Activated T-cell treated with anti-CD3 and anti-CD28 coated beads, Interleukin-2, amount 50 U/mL, for 72 hours (primary cell): ENCODE measurements at places on chromosomes 6 and 20.

DNA sequence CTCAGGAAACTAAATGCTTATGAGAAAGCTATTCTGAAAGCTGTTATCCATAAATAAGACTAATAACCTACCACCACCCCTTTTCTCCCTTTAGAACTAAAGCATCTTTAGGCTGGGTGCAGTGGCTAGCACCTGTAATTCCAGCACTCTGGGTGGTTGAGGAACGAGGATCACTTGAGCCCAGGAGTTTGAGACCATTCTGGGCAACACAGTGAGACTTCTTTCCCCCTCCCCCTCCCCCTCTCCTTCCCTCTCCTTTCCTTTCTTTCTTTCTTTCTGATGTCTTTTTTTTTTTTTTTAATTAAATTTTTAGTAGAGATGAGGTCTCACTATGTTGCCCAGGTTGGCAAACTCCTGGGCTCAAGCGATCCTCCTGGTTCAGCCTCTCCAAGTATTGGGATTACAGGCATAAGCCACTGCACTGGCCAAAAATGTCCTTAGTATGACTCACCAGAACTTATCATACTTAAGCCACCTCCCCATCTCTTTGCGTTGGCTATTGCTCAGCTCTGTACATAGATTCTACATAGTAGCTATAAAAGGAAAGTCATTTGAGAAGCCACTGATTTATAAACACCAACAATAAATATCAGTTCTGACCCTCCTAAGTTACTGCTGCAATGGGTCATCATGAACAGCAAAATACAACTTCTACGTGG lies 54.8 kb upstream of the SPDEF start:
- no peak for DNase-seq

DNA sequence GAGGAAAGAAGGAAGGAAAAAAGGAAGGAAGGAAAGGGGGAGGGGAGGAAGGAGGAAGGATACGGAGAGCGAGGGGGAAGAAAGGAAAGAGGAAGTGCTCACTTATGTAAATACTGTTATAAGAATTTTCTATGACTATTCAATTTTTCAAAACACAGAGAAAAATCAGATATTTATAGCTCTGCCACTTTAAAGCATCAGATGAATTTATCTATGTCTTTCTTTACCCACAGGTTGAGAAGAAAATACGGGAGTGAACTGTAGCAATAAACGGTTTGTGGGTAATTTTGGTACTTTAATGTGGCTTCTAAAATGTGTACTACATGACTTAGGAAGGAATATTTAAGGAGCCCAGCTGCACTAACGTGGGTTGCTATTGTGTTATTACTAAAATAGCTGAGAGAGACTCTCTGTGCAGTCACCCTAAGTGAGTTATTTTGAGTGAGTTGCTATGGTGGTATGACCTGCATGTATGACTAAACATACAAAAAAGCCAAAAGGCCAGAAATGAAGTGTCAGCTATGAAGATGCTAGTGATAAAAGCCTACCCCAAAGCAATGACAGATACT lies 225.5 kb downstream of the SOD2 start:
- DNase-seq: no peak

- DNase-seq: peak; percentile 14
Measured at GRCh38 chr6:135014353-135014832, 40.2 kb downstream of the HBS1L start.

- no peak for DNase-seq
Measured at GRCh38 chr6:82458147-82458546, 94.5 kb downstream of the TPBG start.

DNA sequence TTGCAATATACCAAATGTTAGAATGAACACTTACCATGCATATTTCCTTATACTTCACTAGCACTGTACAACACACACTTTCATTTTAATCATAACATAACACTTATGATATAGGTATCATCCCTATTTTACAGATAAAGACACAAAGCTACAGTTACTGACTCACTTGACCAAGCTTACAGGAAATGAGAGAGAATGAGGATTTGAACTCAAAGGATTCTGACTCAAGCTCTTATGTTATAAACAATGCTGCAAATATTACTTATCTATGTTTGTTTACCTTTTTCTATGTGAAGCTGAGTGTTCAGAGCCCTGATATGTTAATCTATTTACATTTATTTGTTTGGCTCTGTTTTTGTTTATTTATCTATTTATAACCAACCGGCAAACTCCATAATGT lies 245.4 kb downstream of the PTPRK start:
- no peak for DNase-seq

- peak; percentile 0 for DNase-seq
Measured at GRCh38 chr6:47967843-47968242, 143.2 kb downstream of the PTCHD4 start.

DNA sequence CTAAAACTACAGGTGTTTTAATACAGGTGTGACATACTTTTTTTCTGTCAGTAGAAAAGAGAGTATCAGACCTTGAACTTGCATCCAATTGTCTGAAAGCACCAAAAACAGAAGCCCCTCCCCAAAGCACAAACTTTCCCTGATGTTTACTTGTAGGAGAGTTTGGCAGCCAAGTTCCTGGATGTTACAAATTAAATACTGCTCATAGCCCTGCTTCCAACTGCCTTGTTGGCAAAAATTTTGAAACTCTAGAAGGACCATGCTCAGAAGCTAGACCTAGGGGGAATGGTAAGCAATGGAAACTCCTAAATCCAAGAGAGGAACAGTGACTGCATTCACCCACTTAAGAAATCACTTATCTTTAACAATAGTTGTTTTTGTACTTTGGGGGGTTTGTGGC lies 17.0 kb upstream of the ARG1 start:
- DNase-seq: no peak

DNA sequence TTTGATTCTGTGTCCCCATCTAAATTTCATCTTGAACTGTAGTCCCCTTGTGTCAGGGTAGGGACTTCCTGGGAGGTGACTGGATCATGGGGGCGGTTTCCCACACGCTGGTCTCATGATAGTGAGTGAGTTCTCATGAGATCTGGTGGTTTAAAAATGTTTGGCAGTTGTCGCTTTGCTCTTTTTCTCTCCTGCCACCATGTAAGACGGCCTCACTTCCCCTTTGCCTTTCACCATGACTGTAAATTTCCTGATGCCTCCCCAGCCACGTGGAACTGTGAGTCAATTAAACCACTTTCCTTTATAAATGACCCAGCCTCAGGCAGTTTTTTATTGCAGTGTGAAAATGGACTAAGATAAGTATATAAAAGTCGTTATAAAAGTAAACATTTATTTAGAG lies 80.5 kb upstream of the SGK1 start:
- DNase-seq: peak; percentile 19
